Brain microvascular endothelial cell (primary cell): ENCODE measurements at places on chromosomes 16 and 17.

DNA sequence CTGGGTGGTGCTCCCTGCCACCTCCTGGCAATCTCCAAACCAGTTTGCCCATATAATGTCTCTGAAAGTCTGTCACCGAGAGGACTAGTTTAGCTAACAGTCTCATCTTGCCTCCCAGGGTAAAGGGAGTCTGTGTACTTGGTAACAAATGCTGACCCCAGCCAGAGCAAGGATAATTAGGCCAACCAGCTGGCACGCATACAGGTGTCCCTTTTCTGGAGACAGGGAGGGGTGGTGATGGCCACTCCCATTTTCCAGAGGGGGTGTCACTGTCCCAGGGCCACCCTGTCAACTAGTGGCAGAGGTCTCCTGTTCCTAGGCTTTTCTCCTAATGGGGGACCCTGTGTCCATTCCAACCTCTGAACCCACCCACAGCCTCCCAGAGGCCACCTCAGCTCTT, 8.1 kb downstream of the FAM83G start:
- DNase-seq, result no peak

DNA sequence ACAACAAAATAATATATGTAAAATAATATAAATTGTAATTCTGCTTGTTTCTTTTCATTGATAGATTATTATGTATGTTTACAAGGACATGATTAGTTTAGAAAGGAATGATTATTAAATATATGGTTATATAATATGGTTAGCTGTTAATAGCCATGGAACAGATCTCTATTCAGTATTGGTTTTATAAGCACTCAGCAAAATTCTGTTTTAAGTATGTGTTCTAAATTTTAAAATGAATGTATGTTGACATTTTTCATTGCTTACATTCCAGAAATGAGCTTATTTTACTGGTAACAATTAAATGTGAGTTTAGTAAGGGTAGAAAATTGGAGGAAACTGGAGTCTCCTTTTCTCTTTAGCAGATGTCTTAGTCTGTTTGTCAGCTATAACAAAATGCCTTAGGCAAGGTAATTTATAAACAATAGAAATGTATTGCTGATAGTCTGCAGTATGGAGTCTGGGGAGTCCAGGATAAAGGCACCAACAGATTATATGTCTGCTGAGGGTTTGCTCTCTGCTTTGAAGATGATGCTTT, 45.4 kb downstream of the NFAT5 start:
- DNase-seq, result no peak

DNA sequence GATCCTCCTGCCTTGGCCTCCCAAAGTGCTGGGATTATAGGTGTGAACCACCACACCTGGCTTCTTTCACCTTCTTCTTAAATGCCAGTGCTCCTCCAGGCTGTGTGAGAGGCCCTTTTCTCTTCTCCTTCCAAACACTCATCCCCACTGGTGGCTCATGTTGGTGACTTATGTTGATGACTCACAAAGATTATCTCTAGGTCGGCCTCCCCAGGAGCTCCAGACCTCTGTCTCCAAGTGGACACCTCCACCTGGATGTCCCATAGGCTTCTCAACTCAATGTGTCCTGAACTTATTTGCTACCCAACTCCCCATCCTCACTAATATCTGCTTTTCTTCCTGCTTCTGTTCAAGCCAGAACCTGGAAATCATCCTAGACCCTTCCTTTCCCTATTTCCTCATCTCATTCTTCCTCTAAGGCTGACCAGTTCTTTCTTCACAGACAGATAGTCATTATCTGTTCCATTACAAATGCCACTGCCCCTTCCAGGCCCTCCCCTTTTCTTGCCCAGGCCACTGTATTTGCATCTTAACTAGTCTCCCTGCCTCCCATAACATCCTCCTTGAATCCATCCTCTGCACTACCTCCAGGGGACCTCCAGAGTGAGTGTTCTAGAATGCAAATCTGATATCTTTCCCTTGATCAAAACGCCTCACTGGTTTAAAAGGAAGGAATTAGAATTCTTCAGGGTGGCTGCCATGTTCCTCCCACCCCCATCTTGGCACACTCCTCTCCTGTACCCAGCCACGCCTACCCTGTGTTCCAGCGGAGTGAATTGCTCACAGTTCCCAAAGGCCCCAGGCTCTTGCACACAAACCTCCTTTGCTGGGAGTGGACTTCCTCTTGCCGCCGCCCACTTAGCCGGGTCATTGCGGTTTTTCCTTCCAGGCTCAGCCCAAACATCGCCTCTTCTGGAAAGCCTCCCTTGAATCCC, 34.8 kb upstream of the FBXO47 start:
- peak; percentile 57 for DNase-seq

DNA sequence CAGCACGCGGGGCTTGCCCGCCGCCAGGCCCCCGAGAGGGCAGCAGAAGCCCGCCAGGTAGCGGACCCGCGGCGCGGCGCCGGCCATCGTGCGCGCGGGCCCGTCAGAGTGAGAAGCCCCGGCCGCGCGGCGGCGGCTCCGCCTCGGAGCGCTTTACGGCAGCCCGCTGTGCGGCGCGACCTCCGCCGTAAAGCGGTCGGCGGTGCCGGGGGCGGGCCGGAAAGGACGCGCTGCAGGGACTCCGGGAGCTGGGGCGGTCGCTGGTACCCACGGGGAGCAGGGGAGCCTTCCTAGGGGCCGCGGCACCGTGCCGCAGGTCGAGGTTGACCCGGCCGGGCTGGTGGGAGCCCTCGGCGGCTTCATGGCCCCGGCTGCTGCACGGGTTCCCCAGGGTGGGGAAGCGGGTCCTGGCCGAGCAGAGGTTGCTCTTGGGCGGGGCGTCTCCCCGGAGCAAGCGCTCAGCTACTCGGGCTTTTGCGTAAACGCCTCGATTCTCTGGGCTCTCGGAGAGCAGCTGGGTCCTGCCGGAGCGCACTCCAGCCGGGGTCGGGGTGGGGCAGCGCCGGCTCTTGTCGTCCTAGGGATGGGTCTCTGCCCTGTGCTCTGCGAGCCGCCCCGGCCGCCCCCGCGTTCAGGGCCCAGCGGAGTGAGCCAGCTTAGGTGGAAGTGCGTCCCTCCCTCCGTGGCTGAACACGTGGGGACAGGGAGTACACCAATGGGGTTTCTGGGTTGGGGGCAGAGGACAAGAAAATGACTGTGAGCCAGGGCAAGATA, at the start of gene FAAP100:
FAAP100 (minus strand) TSS at position 110 of the 774 bp plus-strand sequence; CDS start at position 87, 23 bp downstream.
- DNase-seq, result peak; percentile 48

- no peak for DNase-seq
Measured at GRCh38 chr17:17886226-17886625, 49.4 kb upstream of the SREBF1 start.

DNA sequence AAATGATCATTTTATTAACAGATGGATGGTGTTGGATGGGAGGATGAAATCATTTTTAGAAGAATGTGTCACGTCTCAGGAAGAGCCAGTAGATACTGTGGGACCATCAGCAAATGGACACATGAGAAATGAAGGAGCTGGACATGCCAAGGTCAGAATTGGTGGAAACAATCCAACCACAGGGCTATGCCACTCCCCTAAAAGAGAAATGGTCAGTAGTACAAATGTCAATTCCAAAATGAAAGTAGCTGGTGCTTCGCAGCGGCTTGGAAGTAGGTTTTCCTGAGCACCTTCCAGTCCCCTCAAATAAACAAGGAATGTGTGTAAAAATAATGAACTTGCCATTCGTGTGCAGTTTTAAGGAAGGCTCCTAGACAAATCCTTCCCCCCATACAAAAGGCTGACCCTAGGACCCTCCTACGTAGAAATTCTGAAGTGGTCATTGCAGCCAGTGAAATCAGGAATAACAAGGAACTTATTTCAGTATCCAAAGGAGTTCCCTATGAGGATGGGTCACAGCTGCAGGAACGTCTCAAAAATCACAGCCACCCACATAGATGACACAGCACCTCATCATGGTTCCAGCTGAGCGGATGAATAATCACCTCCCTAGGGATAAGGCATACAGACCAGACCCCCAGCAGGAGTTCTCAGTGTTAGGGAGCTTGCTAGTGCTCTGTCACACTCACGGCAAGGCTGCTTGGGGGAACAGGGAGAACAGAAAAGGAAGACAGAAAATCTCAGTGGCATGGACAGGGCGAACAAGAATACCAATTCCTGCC, 239.2 kb downstream of the HS3ST3A1 start:
- peak; percentile 76 for DNase-seq

DNA sequence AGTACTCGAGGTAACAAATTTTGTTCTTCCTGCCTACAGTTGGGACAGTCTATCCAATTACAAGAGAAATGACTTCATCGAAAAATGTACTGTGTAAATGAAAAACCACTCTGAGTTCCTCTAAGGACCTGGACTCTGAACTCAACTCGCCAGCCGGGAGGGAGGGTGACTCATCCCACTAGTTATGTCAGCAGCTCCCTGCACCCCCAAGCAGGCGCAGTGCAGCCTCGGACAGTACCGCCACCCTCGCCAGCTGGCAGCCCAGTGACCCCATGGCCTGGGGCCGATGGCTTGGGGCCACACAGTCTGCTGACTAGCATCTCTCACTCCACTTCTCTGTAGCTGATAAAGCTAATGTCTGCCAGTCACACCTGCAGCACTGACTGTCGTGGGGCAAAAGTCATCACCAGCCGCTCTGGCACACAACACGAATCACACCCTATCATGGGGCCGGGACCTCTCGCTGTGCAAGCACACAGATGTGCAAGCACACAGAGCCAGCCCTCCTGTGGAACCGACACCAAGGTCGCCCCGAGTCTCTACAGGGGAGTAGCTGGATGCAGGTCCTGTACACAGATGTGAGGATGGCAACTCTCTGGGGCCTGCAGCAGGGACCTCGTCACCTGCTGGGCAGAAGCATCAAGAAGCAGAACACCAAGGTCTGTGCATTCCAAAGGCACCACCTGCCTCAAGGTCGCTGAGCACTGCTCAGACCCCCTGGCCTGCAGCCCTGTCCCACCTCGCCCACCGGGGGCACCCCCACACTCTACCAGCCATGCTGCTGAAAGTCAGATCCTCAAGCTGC, 5.7 kb downstream of the CSNK1D start:
- peak; percentile 95 for DNase-seq

DNA sequence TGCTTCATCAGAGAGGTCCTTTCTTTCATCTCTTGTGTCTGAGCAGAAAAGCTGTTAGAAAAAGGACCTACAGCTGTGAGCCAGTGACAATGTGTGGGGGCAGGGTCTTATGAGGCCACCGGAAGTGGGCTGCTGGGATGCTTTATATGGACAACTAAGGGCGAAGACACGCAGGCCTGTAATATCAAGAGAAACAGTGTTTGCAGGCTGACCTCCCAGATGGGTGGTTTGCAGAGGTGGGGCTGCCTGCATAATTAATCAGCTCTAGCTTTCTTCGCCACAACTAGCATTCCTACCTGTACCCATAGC, 30.4 kb upstream of the SALL1 start:
- DNase-seq, result no peak

DNA sequence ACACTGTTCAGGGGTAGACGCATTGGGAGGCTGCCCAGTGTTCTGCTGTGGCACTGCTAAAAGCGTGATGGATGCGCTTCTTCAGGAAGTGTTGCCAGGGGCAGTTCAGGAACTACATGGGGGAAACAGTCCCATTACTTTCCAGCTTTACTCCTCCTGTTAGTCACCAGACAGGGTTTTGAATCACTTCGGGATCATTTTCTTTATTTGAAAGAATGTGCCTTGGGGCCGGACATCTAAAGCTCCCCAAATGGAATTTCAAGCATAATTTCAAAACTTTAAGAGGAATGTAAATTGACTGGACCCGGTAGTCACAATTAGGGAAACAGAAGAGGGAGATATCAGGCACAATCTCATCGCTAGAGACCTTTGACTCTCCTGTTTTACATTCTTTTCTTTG, 1.3 kb upstream of the KRTAP2-1 start:
- DNase-seq, result peak; percentile 45

DNA sequence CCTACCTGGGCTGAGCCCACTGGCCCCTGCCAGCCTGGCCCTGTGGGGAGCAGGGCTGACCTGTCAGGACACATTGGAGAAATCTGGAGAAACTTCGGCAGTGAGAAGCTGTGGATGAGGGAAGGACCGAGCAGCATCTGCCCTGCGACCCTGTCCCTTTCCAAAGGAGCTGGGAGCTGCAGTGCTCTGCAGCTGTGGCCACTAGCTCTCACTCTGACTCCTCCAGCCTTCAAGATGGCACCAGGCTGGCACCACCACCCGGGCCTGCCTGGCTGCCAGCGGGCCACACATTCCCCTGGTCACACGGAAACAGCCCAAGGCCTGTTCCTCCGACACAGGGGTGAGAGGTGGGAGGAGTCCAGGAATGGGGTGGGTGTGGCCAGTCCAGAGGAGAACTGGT, 30.1 kb downstream of the CD300LG start:
- no peak for DNase-seq

DNA sequence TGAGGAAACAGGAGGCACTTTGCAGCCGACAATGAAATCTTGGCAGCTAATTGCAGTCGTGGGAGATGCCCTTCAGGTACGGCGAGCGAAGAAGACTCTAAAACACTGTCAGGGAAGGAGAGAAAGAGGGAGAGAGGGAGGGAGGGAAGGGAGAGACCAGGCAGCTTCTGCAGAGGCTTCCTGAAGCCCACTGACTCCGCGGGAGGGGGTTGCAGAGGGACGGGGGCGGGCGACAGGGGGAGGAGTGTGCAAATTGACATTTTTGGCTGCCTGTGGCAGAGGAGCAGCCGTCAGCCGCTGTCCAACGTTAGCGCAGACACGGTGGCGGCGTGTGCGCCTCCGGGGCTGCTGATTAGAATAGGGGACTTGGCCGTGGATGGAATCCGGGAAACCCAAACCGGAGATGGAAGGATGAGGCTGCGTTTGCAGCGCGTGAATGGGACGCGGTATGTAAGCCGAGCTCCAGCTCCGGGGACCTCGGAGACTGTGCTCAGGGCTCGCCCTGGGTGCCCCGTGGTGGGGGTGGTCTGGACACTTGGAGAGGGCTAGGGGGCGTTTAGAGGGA, 849.1 kb upstream of the RBFOX1 start:
- no peak for DNase-seq

DNA sequence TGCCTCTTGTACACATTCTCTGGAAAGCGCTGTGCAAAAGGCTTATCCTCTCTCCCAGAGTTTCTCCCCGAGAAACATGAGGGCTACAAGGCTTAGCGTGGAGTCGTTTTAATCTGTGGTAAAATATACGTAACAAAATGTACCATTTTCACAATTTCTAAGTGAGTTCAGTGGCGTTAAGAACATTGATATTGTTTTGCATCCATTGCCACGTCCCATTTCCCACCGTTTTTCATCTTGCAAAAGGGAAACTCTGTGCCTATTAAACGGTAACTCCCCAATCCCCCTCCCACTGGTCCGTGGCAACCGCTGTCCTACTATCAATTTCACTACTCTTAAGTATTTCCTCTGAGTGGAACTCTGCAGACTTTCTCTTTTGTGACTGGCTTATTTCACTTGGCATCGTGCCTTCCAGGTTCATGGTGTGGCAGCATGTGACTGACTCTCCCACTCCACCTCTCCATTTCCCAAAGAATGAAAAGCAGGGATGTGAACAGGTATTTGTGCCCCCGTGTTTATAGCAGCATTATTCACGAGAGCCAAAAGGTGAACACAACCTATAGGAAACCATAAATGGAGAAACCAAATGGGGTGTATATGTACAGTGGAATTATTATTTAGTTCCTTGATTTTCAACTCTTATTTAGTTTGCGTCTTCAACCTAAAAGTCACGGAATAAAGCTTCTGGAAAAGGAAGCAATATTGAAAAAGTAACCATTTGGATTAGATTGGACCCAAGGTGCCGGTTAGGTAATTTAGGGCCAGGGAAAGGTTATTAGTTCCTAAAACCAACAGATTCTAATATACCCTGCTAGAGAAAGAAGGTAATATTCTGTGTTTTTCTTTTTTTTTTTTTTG, 1.1 kb upstream of the USP32 start:
- DNase-seq, result peak; percentile 67
